ENCODE measurements at places on chromosomes 1 and 21.

DNA sequence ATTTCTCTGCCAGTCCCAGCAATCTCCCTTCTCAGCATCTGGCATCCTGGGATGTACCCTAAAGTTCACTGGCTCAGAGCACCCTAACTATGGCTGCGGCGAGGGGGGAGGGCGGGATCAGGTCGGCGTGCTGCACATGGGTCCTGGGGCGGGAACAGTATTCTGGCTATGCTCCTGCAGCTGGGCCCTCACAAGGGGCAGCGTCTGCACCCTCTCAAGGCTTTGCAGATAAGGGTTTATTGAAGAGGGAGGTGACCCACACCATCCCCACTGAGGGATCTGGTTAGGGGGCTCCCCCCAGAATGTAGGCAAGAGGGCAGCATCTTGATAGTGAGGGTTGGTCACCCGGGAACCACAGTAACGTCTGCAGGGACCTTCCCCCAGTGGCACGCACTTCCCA is 44.9 kb upstream of the PCBP3 start:
- no peak for DNase-seq

- no peak for DNase-seq
These were observed 7.8 kb downstream of the AHCTF1 start for GRCh38 chr1:246923900-246924299.

DNA sequence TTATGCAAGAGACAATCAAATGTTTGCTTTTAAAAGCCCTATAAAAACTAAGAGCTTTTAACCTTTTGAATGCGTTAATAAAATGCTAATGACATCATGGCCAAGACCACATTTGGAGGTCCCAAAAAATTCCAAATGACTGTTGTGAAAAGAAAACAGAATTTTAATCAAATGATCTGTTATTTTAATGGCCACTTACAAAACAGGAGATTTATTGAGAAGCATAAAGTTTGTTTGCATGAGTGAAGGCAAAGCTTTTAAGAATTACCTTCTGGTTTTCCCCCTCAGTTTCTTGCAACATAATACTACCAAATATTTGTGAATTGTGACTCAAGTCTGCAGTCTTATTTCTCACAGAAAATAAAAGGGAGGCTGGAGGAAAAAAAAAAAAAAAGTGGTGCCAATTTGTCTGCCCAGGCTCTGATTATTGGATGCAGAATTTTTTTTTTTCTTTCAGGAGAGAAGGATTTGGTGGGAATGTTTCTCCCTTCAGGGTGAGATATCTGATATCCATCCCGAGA is 60.7 kb downstream of the GORAB start:
- peak; percentile 30 for DNase-seq

GRCh38 chr1:93652323-93652949 is 29.2 kb downstream of the BCAR3 start:
- no peak for DNase-seq

DNA sequence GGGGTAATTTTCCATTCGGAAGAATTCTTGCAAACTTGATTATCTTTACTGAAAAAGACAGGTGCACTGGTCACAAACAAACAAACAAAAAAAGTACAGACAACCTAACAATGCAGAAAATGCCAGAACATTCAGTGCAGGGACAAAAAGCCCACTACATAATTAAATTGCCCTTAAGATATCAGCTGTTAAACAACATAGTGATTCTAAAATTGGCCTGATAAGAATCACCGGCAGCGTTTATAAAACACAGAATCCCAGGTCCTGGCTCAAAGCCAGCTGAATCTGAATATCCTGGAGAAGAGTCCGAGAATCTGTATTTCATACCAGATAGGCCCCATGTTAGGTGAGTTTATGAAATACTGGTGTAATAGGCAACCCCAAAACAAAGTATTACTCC is 6.1 kb downstream of the PLPP3 start:
- no peak for DNase-seq

DNA sequence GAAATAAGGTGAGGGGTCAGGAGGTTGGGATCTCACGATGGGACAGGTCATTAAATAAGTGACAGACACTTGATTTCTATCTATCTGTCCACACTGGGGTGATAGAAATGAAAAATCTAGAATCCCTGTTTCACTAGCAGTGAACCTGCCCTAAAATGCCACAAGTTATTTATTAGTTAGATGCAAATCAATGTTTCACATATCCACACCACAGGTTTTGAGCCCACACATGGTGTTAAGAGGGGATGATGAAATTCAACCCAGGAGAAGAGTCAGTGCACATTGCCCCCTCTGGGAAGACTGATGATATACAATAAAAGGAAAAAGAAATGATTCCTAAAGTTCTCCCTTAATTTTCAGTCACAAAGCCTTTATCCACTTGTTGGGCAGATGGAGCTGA is 10.1 kb upstream of the NTPCR start:
- no peak for DNase-seq

DNA sequence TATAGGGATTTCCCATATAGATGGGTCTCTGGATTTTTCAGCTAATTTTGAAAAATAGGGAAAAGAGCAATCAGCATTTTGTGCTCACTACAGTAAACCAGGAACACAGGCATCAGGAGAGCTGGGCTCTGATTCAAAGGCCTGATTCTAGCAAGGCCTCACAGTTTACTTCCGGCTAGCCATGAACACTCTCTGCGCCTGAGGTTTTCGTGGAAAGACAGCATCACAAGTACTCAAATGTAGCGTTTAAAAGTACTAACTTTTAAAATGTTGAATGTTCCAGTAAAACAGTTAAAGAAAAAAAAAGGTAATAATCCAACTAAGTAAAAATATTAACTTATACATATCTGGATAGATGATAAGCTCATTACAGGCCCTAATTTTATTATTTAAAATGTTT is 120.6 kb downstream of the SLC45A1 start:
- DNase-seq = no peak

- DNase-seq = no peak
These were observed 437.0 kb downstream of the LMO4 start for GRCh38 chr1:87765681-87766070.

DNA sequence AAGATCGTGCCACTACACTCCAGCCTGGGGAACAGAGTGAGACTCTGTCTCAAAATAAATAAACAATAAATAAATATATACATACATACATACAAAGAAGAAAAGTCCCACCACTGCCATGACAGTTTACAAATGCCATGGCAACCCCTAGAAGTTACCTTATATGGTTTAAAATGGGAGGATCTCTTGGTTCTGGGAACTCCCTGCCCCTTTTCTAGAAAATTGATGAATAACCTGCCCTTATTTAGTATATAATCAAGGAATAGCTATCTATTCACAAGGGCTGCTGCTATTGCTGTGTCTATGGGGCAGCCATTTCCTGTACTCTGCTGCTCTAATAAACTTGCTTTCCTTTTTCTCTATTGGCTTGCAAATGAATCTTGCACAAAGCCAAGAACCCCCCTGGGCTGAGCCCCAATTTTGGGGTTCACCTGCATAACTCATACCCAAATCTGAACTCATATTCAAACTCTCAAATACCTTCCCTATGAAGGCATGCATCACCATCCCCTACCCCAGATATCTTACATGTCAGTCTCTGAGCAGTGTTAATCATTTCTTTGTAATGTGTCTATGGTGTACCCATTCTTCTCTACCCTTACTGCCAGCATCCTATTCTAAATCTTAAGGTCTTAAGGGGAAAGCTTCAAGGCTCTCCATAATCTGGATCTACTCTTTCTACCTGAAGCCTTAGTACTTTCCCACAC is 9.0 kb downstream of the GON4L start:
- DNase-seq = no peak

DNA sequence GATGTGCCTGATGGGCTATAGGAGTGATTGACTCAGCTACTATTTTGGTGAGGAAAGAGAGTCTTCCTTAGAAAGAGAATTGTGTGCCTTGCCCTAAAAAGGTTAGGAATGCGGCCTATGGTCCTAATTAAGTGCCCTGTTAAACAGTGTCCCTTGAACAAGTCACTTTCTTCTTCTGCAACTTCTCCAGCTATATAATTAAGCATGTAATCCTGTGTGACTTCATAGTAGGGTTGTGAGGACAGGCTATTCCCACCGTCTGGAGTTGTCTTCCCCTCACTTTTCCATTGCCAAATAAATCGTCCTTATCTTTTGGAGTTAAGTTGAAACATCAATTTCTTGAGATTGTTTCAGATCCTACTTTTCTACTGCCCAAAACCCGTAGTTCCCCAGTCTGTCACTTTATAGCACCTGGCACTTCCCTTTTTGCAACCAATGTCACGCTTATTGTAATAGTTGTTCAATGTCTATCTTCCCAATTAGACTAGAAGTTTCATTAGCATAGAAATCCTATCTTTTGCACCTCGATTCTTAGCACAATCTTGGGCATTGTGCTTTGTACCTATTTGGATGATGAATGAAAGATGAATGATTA is 27.6 kb upstream of the SLC16A1 start:
- DNase-seq = no peak

DNA sequence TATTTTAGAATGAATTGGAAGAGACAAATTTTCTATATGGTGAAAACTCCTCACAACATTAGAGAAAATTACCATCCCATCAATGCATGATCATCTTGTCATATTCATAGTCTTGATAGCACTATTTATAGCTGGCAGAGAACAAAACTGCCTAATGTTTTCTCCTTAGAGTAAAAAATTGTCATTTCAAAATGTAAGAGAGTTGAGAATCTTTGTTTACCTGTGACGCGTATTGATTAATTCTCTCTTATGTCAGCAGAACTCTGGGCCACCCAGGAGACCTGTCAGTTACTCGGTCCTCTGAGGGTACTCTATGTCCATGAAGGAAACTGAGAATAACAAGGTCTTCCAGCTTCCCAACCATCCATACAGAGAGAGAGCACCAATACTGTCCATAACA is 381.4 kb upstream of the ZP4 start:
- DNase-seq = no peak

- no peak for DNase-seq
These were observed 37.5 kb upstream of the PLA2G2C start for GRCh38 chr1:20223551-20224419.

DNA sequence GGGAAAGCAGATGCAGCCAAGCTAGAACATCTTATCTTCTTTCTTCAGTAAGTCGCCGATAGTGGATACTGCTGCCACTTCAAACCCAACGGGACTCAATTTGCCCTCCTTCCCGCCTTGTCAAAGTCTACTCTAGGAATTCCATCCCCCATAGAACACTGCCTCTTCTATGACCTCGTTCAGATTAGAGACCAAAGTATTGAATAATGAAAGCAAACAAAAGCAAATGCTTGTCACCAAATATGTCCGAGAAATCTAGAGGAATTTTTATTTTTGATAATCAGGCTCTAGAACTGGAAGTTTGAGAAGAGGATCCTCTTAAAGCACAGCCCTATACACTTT is 853 bp upstream of the RRAGC start:
- peak; percentile 25 for DNase-seq

GRCh38 chr1:228798035-228798434 is 62.8 kb downstream of the RHOU start:
- DNase-seq = no peak

DNA sequence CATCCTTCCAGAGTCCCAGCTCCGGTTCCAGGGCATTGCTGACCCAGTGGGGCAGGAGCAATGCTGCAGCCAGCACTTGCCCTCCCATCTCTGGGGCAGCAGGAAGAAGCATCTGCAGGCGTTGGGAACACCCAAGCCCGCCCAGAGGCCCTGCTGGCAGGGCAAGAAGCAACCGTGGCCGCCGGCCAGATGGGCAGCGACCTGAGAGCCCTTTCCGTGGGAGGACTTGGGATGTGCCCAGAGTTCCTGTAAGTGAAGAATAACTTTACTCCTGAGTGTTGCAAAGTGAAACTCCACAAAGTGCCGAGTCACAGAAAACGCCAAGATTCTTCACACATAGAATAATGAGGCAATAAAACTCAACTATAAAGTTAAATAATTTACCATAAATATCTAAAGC is 46.0 kb downstream of the GRIK3 start:
- DNase-seq = no peak

GRCh38 chr1:27544834-27545233 is 54.9 kb upstream of the WASF2 start:
- DNase-seq = no peak

GRCh38 chr1:173190101-173190936 is 16.8 kb downstream of the TNFSF4 start:
- DNase-seq = peak; percentile 82

- DNase-seq = no peak
These were observed 138.9 kb downstream of the HMGB4 start for GRCh38 chr1:34002810-34003209.

GRCh38 chr1:168960595-168960994 is 145.9 kb upstream of the ATP1B1 start:
- DNase-seq = no peak

- no peak for DNase-seq
These were observed 114.7 kb downstream of the PBX1 start for GRCh38 chr1:164673584-164674214.

DNA sequence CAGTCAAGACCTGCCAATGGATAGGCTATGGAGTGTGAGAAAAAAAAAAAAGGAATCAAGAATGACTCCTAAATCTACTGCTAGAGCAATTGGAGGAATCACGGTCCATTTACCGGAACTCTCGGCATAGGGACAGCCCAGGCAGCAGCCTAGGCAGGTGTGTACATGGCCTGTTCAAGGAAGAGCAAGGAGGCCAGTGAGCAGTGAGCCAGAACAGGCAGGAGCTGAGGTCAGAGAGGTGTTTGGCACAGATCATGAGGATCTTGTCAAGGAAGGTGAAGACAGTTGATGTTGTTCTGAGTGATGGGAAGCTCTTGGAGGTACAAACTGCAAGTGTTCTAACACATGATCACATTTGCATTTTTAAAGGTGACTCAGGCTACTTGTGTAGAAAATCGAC is 40.6 kb upstream of the HHAT start:
- DNase-seq = no peak

DNA sequence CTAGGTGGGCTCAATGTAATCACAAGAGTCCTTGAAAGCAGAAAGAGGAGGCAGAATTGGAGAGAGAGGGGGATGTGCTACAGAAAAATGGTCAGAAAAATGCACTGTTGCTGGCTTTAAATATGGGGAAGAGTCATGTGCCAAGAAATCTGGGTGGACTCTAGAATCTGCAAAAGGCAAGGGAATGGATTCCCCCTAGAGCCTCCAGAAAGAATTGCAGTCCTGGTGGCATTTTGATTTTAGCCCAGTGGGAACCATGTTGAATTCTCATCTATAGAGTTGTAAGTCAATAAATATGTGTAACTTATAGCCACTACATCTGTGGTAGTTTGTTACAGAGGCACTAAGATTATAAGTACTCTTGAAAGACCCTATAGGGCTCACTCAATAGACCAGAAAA is 210.3 kb downstream of the ASTN1 start:
- no peak for DNase-seq

DNA sequence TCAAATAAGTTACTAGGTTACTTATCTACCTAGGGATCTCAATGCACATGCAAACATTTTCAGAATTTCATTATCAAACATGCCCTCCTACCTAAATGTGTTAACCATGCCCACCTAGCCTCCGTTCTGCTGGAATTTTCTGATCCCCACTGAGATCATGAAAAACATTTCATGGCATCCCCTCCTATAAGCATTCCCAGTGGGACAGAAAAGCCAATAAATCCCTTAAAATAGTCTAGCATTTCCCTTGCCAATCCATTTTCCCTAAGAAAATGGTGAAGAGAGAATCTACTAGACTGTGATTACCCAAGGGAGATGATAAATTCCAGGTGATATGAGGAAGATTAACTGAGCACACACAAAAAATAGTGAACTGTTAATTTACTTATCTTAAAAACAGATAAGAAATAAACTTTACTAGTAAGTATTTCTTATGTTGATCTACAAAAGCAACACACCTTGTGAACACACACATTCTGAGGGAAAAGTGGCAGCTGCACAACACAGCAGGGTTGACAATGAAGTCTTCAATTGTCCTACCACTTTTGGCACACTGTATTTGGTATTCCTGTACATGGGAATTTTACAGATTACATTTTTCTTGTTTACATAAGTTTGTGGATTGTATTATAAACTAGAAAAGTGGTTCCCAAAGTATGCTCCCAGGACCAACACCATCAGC is 49.6 kb downstream of the ARID4B start:
- DNase-seq = no peak
